ENCODE measurements at places on chromosomes 7 and 10. TPM values are rescaled to one million over a fixed set of nuclear protein-coding genes. Genes with fewer than 3 reads are reported as not detected.

TRIP6 gene
- 76.9 TPM for total RNA-seq

SDK1 gene
- 39.6 TPM for total RNA-seq

CRTAC1 gene
- total RNA-seq: 4.6 TPM

PDZD8 gene
- total RNA-seq: 28.6 TPM

All from progenitor cell of endocrine pancreas (in vitro differentiated cells).